ENCODE measurements at places on chromosomes 11 and 22.

GRCh38 chr11:72684236-72684912, 10.2 kb upstream of the PDE2A start:
- DNase-seq = no peak

- peak; percentile 80 for DNase-seq
Measured at GRCh38 chr11:17391493-17392355, 3.3 kb upstream of the KCNJ11 start.

DNA sequence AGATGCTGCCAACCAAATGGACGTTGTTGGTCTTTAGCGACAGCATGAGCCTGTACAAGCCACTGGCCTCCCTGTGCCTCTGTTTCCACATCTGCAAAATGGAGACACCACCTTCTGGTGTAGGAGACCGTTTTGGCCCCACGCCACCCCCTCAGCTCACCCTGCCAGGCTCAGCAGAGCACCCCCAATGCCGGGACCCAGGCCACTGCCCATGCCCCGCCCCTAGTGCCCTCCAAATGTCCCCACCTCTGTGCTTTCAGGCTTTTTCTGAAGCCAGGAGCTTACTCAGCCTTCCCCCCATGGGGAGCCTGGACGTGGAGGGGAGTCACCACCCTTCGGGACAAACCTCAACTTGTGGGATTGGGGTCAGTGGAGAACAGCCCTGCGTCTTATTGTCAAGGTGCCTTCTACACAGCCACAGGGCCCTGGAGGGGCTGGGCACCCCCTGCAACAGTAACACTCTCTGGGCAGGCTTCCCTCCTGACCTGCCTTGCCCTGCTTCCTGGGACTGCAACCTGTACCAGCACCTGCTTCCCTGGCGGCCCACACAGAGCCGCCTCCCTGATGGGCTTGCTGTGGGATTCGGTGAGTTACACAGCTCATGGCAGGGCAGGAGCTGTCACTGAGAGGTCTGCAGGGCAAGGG, 24.6 kb upstream of the RTL6 start:
- no peak for DNase-seq

DNA sequence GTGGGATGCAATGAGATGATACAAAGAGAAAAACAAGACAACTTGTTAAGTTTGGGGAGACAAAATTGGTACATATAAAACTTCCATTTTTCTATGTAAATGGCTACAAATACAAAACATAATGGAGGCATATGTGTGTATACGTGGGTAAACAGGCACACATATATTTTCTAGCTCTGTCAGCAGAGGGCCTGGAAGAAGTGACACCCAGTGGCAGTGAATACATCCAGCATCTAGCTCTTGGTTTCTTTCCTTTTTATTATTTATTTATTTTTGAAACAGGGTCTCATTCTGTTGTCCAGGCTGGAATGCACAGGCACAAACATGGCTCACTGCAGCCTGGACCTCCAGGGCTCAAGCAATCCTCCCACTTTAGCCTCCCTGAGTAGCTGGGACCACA, 5.0 kb upstream of the RASL10A start:
- DNase-seq = no peak

DNA sequence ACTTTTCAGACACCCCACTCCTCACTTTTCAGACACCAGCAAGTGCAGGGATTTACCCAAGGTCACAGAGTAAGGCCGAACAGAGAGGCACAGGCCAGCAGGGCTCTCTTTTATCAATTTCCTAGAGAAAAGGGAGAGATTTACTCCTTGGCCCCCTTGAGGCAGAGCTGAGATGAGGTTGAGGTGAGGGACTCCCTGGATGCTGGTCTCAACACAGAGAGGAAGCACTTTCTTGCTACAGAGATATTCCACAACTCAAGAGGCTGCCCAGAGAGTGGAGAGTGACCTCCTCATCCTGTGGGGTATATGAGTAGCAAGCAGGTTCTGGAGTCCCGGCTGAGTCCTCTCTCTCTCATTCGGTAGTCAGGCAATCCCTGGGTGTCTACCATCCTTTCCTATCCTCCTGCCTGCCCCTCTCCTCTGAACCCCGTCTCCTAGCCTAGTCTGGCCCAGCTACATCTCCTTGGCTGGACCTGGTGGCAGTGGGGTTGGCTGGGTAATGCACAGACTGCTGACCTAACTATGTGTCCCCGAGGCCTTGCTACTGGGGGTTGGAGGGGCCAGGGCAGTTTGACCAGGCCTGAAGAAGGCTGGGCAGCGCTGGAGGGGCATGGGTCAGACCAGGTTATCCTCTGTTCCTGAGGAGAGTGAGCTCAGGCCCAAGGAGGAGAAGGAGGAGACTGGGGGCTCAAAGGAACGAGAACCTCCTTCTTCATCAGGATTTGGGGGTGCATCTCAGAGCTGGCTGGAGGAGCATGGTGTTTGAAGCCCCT, 1.8 kb upstream of the ARHGEF17 start:
- DNase-seq = no peak

- no peak for DNase-seq
Measured at GRCh38 chr22:49962751-49963646, 2.4 kb downstream of the PIM3 start.

DNA sequence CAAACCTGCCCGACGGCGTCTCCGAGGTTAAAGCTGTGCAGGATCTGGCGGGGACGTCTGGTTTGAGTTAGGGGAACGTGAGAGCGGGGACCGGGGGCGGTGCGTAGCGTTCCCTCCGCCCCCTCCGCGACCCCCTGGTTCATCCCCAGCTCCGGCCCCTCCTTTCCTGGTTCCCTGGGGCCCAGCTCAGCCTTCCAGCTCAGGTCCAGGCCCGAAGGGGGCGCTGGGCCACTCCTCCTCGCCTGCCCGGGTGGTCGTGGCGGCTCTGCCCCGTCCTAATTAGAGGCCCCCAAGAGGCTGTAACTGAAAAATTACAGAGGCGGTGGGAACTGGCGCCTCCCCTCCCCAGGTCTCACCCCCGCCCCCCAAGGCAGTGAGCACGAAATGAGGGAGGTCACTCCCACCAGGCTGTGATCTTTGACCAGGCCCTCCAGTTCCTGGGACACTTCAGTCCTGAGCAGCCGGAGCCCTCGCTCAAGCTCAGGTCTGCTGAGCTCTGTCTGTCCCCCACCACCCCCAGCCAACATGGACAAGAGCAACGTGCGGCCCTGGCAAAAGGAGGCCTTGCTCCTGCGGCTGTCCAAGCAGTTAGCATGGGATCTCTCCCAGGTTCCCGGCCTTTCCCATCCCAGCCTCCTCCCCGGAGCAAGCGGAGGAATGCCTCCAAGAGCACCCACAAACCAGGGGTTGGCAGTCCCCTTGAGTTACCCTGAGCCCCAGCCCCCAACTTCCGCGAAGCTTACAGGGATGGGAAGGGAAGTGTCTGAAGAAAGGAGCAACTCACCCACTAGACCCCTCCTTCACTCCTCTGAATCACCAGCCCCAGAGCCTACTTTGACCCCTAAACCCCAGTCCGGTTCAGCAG, 3.3 kb downstream of the CD248 start:
- no peak for DNase-seq

DNA sequence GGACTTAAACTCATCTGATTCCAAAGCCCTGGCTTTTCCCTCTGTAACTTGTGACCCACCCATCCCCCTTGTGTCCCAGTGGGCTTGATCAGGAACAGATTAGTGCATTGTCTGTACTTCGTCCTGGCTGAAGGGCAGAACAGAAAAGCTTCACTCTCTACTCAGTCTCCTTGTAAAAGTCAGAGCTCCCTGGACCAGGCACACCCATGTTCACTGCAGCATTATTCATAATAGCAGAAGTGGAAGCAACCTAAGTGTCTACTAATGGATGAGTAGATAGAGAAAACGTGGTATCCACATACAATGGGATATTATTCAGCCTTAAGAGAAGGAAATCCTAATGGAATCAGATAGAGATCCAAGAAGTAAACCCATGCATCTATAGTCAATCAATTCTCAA, 20.7 kb downstream of the DRD2 start:
- DNase-seq = no peak

DNA sequence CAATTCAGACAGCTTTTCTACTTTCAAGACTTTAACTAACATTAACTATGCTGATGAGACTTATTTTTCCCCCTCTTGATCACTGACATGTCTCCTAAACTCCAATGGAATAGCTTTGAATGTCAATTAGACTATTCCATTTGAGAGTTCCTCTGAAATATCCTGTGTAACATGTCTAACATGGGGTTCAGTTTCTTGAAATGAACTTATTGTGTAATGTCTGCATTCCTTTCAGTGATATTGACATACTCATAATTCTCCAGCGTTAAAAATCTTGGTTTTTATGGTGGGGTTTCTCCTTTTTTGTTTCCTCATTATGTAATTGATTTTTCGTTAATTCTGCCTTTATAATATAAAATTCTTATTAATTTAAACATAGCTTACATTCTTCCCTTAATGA, 37.7 kb upstream of the SPTBN2 start:
- DNase-seq = no peak

DNA sequence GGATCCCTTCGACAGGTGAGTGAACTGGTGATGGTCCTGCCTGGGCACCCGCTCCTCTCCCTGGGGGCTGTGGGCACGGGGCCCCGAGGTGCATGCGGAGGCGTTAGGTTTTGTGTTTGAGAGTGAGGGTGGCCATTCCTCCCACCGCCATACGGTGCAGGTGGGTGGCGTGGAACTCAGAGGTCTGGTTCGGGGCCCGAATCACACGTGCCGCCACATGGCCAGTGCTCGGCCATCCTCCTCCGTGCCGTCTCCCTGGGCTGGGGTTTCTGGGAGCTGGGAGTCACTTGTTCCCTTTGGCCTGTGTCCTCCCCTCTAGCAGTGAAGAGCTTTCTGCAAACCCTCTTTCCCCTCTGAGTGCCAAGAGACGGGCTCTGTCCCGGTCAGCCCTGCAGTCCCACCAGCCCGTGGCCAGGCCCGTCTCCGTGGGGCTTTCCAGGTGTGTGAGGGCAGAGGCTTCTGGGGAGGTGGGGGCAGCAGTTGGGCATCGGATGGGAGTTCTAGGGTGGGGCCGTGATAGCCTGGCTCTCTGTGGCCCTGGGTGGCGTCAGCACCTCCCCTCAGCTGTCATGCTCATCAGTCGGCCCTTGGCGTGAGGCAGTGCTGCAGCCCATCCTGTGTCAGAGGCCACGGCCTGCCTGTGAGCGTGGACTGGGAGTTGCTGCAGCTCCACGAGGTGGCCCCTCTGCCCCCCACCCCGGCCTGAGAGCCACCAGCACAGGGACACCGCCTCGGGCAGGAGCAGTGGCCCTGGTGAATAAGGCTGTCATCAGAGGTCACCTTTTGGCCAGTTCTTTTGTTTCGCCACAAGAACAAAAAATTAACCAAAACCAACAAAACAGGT, 10.2 kb downstream of the IRF7 start:
- DNase-seq = no peak

DNA sequence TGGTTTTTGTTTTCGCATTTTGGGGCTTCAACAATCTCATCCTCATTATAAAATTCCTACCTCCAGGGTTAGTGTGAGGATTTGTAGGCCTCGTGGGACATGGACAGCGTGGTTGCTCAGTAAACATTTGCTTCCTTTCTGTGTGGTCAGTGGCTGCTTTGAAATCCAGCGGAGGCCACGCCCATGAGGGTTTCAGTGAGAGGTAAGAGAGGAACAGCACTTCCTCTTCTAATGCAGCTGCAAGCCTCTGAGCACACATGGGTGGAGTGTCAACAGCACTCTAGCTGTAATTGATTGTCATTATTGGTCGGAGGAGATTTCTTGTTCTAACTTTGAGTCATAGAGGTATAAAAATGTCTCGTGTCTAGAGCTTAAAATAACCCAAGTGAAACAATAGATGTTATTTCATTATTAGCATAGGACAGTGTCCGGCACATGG, 6.0 kb upstream of the ARHGAP42 start:
- peak; percentile 76 for DNase-seq
